Activated CD4-positive, alpha-beta memory T cell treated with anti-CD3 and anti-CD28 coated beads, Interleukin-2, amount 10 ng/mL, durations not matched to agents 7 days and 5 days (primary cell): ENCODE measurements at places on chromosomes 7 and 10. TPM values are rescaled to one million over a fixed set of nuclear protein-coding genes. Genes with fewer than 3 reads are reported as not detected.

Gene NKX6-2
- total RNA-seq, result not detected

Gene UNCX
- total RNA-seq, result not detected

GRCh38 chr10:70442332-70442988, 979 bp upstream of the NODAL start:
- DNase-seq, result no peak

DNA sequence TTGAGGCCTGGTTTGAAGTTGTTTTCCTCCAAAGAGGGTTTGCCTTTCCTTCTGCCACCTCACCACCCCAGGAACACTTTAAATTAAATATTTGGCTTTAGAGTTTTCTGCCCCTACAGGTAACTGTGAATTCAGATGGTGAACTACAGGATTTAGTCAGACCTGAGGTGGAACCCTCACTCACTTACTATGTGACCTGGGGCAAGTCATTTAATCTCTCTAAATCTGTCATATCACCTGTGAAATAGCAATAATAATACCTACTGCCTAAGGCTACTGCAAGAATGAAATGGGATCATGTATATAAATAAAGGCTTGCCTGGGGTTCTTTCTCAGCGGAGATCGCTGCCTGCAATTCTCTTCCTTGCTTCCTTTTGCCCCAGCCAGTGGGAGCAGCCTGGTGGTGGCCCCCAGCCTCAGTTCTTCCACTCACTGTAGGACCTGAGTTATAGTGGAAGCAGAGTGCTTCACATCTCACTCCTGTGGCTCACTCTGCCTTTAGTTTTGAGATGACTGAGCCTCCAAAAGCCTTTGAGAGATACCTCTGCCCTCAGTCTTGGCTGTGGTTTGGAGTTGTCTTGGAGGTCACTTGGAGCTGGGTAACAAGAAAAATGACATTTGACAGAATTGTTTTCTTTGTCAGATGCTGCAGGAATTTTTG, 6.1 kb upstream of the ANKRD2 start:
- DNase-seq, result no peak

- no peak for DNase-seq
These were observed 413.0 kb upstream of the ADARB2 start for GRCh38 chr10:2150288-2150687.

DNA sequence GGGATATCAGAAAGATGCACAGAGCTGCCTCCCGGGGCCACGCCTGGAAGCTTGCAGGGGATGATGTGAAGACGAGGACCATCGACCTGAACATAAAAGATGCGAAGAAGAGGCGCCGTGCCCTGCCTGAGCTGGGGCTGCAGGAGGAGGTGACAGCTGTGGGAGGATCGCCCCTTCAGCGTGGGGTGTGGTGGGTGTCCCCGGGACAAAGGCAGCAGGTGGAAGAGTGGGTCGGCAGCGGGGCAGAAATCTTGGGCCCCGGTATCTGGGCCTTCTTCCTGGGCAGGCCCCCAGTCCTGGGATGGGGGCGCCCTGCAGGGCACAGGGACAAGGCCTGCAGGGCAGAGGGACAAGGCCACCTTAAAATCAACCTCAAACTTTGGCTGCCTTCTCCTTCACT, 134.9 kb downstream of the OR13A1 start:
- DNase-seq, result no peak

GRCh38 chr10:117514971-117515370, 27.6 kb upstream of the EMX2 start:
- no peak for DNase-seq

- DNase-seq, result no peak
These were observed 19.2 kb upstream of the R3HCC1L start for GRCh38 chr10:98115031-98115787.
